ENCODE measurements at places on chromosomes 16 and 17.

DNA sequence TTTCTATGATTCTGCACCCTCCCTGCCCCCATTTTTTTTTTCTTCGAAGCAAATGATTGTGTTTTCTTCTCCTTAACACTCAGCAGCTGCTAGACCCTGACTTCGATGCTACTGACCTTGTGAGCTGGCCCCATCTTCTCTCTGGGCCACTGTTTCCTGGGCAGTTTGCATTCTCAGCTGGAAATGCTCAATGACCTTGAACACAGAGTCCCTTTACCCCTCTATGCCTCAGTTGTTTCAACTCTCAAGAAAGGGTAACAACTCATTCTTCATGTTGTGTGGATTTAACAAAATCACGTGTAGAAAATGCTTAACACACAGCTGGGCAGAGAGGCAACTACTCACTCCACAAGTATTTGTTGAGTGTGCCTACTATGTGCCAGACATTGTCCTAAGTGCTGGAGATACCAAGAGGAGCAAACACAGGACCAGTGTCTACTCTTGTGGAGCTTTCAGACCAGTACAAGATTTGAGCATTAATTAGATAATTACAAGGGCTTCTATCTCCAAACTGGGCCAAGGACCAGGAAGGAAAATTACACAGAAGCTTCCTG, 66.2 kb downstream of the IQCK start:
- DNase-seq: peak; percentile 43

DNA sequence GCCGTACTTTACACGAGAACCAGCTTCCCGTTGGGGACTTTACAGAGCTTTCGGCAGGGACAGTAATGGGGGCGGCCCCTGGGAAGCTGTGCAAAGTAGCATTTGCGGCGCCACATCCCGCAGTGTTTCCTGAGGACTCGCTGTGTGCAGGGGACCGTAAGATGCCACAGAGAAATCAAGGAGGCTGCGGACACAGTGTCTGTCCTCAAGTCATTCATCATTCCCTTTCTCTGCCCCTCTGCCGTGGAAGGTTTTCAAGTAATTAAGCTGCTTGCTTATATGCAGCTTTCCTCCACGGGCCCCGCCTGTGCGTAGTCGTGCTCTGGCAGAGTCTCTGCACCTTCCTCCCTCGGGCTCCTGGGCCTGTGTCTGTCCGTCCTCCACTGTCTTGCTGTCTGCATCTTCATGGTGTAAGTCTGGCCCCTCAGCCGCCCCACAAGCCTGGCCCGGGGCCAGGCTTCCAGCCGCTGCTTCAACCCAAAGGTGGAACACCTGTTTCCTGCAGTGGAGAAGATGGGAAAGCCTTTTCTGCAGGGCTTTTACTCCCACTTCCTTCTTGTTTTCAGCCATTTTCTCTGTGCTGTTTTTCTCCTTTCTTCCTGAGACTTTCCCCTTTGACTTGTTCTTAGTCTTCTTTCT, 216.9 kb upstream of the CHMP6 start:
- DNase-seq: no peak

DNA sequence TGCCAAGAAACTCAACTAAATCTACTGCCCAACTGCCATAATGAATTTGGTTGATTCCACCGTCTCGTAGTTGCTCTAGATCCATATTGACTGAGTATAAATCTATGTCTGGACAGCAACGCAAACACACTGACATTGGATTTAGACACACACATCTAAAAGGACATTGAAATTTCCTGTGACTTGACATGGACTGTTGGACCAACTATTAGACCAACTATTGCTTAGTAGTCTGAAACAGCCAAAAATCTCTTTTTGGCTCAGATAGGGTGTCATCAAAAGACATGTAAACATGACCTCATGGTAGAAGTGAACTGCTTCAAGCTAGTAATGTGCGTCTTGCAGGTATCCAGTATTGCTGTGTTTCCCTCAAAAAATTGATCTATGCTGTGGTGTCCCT, 31.3 kb downstream of the KIAA0513 start:
- DNase-seq: no peak

DNA sequence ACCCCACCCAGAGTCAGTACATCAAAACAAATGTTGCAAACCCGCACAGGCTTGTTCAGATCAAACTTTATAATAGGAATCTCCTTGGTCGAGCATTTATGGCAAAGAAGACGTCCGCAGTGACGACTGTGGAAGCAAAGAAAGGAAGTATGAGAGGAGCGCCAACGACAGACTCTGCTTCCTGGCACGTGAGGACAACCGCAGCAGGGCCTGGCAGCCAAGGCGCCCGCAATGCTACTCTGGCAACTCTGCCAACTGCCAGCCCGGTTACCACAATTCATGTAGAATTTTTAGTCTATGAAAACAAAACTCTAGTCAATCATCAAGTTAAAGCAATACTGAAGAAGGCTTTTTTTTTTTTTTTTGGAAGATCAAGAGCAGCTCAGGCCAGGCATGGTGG, 24.8 kb downstream of the CYB5D2 start:
- DNase-seq: no peak

GRCh38 chr17:48905987-48906515, 2.2 kb upstream of the UBE2Z start:
- no peak for DNase-seq

GRCh38 chr16:81415751-81416150, 28.9 kb upstream of the CMIP start:
- DNase-seq: no peak

DNA sequence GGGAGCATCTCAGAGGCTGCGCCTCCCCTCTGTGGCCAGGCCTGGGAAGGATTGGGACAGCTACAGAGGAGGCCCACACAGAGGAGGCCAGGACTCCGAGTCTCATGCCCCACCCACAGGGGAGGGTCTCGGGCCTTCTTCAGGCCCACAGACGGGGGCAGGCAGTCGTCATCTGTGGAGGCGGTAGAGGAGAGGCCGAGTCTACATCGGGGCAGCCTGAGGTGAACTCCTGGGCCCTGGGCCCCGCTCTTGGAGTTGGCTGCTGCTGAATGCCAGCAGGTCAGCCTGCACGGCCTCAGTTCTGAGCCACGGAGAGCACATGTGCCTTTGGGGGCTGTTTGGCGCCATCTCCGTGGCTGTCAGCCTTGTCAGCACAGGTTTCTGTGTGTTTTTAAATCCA, 8.1 kb upstream of the NUDT16L1 start:
- no peak for DNase-seq

DNA sequence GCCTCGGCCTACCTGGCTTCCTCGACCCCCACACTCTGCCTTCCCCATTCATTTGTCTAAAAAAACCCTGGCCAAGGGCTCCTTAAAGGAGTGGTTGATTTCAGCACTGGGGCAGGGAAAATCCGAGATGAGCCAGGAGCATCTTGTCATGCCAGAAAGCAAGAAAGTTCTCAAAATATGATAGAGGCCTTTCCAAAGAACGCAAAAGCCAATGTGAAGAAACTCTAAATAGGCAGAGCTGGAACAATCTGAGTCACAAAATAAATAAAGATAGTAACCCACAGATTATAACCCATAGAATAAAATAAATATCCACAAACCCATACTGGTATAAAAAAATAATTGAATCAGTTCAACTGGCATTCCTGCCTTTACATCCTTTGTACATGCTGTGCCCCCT, 192.3 kb upstream of the SALL1 start:
- DNase-seq: no peak

DNA sequence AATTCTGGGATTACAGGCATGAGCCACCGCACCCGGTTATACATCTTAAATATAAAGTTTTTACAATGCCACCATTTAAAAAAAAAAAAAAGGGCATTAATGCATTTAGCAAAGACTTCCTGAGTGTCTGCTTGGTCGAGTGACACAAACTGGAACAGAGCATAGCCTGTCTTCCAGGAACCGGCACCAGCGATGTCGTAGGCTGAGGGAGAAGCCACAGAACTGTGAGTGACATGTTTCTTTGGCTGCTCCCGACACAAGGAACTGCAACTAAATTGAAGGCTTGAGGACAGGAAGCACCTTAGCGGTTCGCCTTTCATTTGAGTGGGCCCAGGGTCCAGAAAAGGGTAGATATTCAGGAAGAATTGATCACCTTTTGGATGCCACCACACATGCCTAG, 717.8 kb downstream of the MAF start:
- no peak for DNase-seq

GRCh38 chr16:89720813-89721545, at the start of the genes VPS9D1 and ZNF276:
Gene VPS9D1, minus strand, starts transcription at chr16:89720898. Its CDS starts 37 bp downstream, at chr16:89720861.
Gene ZNF276, plus strand, starts transcription at chr16:89721537. Its CDS starts 104 bp downstream, at chr16:89721641.
- peak; percentile 89 for DNase-seq

- DNase-seq: no peak
Measured at GRCh38 chr17:39487946-39488345, 26.7 kb downstream of the CDK12 start.

GRCh38 chr17:80866050-80866793, 125.4 kb upstream of the CHMP6 start:
- peak; percentile 59 for DNase-seq

- DNase-seq: peak; percentile 61
Measured at GRCh38 chr16:82612263-82612662, 14.5 kb upstream of the CDH13 start.

DNA sequence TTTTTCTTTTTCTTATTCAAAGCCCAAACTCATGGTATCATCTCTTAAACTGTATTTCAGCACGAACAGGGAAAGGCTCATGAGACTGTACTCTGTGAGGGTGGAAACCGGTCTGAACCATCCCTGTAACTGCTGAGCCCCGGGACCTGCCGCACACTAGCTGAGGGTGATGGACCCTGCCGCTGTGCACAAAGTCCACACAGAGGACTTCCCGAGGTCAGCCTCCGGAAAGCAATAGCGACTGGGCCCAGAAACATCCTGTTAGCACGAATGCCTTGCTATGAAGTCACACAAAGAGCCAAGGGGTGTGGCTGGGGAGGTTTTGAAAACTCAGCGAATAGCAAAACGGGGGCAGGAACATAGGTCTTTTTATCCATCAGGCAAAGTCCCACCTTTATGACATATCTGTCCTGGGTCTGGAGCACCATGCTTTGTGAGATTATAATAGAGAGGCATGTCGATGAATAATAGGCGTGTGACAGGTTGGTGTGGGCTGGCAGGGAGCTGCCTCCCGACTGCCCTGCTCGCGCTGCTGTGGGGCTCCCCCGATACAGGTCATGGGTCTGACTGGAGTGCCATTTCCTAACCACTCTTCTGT, 33.4 kb downstream of the CDK5R1 start:
- no peak for DNase-seq

DNA sequence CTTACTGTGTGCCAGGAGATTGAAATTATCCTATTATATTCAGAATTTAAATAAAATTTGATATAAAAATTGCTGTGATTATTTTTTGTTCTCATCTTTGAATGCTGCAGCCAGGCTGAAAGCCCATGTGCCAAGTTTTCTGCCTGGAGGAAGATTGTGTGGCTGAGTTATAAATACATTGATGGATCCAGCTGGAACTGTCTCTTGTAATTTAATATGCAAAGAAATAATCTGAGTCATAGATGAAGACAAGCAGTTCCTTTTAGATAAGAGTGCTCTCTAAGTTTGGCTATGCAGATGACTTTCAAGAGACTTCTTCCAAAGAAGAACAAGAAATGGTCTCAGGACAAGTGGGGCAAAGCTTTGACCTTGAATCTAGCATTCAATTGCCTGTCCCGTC, 871.0 kb downstream of the CDH11 start:
- DNase-seq: no peak

- peak; percentile 36 for DNase-seq
Measured at GRCh38 chr16:81384006-81384405, 60.6 kb upstream of the CMIP start.

DNA sequence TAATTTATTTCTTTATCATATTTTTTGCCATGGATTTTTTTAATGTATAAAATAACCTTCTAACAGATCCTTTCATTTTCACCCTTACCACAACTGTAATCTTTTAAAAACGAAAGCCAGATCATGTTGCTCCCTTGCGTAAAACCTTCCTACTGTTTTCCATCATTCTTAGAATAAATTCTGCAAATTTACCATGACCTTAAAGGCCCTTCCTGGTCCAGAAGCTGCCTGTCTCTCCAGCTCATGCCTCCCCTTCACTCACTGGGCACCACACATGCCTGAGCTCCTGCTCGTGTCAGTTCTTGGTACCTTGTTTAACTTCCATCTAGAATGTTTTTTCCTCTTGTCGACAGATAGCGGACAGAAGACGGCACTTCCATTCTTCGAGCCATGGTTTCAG, 245.0 kb upstream of the CDH5 start:
- DNase-seq: no peak

- DNase-seq: no peak
Measured at GRCh38 chr17:50883850-50884438, 17.8 kb upstream of the TOB1 start.

GRCh38 chr16:19879241-19879792, 5.3 kb downstream of the GPRC5B start:
- no peak for DNase-seq

DNA sequence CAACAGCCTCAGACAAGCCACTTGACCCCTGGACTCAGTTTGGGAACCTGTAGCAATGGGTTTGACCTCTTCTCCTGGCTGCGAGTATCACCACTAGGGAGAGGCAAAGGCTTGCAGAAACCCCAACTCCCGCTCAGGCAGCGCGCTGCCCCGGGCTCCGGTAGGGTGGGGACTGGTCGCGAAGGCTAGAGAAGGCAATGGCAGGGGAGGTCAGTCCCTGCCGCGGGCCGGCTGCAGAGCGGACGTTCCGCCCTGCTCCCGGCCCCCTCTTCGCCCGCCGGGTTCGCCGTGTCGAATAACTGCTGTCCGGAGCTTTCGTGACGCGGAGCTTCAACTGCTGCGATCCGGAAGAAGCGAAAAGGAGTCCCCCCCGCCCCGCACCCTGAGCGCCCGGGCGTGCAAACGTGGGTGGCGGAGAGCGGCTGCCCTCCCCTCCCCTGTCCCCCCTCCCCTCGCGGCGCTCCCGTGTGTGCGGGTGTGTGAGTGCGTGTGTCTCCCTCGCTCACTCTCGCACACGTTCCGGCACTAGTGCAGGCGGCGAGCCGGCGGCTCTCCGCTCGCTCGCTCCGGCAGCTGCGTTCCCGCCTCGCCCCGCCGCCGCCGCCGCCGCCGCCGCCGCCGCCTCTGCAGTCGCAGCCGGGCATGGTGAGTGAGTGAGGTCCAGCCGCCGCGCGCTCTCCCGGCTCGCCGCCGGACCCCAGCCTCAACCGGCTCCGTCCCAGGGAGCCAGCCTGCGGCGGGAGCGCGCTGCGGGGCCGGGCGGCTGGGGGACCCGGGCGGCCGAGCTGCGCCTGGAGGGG, 772 bp upstream of the SHISA6 start:
- DNase-seq: no peak

DNA sequence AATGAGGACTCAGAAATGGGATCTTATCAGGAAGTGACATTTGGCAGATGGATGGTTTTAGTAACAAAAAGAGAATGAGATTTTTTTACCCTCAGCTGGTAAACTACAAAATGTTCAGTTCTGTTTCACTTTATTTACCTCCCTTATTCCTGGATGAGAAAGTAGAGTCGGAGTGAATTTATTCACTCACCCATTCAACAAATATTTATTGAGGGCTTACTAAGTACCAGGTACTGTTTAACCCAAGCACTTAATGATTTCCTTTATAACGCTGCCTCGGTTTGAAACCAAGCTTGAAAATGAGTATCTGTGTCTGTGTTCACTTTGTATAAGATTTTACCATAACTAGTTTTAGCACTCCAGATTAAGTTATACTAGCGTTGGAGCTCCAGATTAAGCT, 38.1 kb downstream of the CDRT15 start:
- no peak for DNase-seq

GRCh38 chr16:84699147-84699711, 571 bp upstream of the USP10 start:
- peak; percentile 8 for DNase-seq

GRCh38 chr16:65833171-65833871, 533.2 kb upstream of the CDH5 start:
- no peak for DNase-seq

Measured in globus pallidus (tissue), 1 donor.